ENCODE measurements at places on chromosomes 13 and 19.

DNA sequence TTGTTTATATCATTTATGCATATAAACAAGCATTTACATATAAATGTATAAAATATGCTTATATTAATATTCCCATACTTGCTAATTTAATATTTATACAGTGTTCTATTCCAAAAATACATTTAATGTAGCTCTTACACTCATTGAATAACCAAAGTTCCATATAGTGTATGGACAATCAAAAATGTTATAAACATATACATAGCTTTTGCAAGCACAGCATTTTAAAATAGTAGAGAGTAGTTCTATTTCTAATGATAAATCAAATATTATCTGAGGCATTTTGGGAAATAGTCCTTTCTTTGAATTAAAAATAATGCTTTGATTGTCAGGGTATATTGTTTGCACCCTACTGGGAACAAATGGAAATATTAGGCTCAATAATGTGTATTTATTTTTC lies 22.5 kb upstream of the COG6 start:
- DNase-seq: no peak

- no peak for DNase-seq
These were observed 37.3 kb downstream of the ZNF558 start for GRCh38 chr19:8794823-8795222.

DNA sequence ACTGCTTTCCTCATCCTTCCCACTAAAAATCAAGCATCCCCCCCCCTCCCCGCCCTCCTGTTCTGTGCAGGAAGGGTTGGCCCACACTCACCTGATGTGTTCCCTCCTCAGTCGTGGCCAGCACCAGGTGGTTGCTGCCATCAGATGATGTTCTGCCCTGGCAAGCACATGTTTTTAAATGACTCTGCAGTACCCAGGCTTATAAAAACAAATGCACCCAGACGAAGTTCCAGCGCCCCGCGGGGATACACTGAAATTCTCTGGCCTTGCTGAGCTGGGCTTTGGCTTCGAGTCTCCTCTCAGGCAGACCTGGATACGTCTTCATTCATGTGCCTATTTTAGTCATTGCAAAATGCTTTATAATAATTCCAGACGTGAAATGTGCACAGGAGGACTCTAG lies 316.3 kb downstream of the DLEU7 start:
- DNase-seq: no peak

DNA sequence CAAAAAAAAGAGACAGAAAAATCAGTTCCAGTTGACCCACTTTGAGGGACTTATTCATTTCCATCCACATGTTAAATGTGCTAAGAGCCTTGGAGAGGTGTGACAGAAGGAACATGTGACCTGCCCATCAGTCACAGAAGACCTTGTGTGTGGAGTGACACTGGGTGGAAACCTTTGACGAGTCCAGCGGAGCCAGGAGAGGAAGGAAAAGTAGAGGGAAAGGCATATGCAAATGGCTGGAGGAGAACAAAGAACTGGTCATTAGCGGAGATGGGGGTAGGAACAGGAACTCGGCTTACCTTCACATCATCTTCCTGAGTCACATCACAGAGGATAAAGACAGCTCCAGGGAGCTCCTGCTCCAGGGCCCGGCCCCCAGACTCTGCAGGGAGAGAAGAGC lies 2.3 kb downstream of the HSD17B14 start:
- DNase-seq: no peak

- no peak for DNase-seq
These were observed 386.6 kb downstream of the PCDH20 start for GRCh38 chr13:61029064-61029463.

DNA sequence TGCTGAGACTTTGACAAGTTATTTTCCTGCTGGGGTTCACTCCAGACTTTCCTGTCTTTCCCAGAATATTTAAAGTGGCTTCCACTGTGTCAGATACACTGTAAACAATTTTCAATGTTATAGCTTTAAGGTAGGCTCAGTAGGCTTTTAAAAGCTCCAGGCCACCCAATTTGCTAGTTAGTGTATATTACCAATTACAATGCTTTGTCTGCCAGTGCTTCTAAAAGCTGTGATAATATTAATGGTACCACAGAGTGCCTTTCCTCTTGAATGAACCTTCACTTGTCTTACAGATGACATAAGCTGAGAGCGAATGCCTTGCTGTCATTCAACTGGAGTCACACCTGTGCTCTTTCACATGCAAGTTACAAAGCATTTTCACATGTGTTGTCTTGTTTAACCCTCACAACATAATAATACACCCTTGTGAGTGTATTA lies 239.7 kb upstream of the HTR2A start:
- DNase-seq: no peak

GRCh38 chr19:40228863-40229262 lies 2.4 kb upstream of the CCNP start:
- DNase-seq: no peak

DNA sequence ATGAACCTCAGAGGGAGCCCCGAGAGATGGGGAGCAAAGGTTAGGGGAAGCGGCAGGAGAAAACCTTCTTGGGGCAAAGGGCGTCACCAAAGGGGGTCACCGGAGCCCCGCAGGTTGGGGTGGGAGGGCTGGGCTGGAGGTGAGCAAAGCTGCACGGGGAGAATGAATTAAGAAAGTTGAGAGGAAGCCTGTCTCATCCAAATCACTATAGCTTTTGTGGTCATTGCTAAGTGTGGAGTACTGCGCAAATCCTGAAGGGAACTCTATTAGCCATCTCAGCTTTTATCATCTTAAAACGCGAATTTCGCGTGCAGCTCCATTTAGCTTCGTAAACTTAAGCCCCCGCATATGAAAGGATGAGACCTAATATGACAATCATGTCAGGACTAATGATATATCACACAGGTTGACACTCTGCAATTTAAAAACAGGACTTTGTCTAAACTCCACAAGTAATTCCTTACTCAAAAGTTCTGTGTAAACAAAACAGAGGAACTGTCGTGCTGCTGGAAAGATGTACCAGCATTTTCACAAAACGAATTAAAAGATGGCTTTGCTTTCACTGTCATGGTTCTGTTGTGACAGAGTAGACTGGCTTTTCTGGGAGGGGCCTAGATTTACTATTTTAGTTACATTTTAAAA lies 631 bp downstream of the LACC1 start:
- DNase-seq: no peak

DNA sequence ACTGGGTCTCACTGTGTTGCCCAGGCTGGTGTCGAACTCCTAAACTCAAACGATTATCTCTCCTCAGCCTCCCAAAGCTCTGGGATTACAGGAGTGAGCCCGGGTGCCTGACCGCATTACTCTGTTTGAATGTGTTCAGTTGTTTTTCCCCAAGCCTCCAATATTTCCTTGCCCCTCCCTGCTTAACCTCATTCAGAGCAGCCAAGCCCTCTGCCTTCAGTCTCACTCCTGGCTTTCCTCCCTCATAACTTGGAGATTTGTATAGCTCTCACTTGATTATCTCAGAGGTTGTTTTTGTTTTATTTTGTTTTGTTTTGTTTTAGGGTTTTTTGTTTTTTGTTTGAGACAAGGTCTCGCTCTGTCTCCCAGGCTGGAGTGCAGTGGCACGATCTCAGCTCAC lies 11.4 kb downstream of the EPHX3 start:
- no peak for DNase-seq

DNA sequence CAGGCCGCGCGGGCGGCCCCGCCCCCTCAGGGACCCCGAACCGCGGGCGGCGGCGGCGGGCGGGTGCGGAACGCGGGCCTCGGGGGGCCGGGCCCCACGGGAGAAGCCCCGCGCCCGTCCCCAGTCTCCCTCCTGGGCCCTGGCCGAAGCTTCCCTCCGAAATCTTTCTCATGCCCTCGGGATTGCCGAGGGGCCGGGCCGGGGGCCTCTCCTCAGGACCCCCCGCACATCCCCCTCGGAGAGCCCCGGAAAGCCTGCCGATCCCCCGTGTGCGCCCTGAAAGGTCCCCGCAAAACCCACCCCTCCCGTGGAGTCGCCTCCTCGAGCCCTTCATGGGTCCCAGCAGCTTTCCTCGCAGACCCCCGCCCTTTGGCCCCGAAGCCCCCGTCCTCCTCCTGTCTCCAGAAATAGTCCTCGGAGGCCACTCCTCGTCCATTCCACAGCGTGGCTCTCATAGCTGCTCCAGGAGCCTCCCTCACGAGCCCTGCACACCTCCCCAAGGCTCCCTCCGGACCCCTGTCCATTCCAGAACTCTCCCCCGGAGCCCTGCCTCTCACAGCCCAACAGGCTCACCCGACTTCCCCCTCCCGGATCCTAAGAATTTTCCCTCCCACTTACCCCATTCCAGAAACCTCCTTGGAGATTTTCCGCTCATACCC lies 555 bp downstream of the SAMD4B start:
- no peak for DNase-seq

GRCh38 chr13:50927701-50928100 lies 18.1 kb downstream of the RNASEH2B start:
- no peak for DNase-seq

DNA sequence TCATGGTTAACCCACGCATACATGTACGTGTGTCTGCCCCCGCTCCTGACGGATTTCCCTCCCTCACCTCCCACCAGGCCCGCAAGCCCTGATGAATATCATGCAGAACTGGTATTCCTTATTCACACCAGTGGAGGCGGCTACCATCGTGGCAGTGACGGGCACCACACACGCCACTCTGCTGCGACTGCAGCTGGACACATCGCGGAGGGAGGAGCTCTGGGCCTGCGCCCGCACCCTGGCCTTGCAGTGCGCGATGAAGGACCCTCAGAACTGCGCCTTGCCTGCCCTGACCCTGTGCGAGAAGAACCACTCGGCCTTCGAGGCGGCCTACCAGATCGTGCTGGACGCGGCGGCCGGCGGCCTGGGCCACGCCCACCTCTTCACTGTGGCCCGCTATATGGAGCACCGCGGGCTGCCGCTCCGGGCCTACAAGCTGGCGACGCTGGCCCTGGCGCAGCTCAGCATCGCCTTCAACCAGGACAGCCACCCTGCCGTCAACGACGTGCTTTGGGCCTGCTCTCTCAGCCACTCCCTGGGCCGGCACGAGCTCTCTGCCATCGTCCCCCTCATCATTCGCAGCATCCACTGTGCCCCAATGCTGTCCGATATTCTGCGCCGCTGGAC lies 35.0 kb downstream of the ZSWIM4 start:
- no peak for DNase-seq

- DNase-seq: no peak
These were observed 239.8 kb upstream of the KLHL1 start for GRCh38 chr13:70347947-70348620.

GRCh38 chr13:105471673-105472072 lies 1063.8 kb downstream of the EFNB2 start:
- no peak for DNase-seq

GRCh38 chr13:31862828-31863227 lies 123.5 kb downstream of the RXFP2 start:
- no peak for DNase-seq

DNA sequence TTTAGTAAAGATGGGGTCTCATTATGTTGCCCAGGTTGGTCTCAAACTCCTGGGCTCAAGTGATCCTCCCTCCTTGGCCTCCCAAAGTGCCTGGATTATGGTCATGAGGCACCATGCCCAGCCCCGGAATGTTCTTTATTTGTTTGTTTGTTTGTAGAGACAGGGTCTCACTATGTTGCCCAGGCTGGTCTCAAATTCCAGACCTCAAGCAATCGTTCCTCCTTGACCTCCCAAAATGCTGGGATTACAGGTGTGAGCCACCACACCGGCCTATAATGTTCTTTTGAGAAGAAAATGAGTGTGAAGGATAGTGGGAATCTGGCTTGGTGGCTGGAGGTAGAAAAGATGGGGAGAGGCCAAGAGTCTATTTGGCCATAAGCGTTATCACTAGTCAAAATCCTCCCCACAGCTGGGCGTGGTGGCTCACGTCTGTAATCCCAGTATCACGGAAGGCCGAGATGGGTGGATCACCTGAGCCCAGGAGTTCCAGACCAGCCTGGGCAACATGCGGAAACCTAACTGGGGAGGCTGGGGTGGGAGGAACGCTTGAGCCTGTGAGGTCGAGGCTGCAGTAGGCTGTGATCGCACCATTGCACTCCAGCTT lies 5.2 kb upstream of the BBC3 start:
- DNase-seq: no peak

DNA sequence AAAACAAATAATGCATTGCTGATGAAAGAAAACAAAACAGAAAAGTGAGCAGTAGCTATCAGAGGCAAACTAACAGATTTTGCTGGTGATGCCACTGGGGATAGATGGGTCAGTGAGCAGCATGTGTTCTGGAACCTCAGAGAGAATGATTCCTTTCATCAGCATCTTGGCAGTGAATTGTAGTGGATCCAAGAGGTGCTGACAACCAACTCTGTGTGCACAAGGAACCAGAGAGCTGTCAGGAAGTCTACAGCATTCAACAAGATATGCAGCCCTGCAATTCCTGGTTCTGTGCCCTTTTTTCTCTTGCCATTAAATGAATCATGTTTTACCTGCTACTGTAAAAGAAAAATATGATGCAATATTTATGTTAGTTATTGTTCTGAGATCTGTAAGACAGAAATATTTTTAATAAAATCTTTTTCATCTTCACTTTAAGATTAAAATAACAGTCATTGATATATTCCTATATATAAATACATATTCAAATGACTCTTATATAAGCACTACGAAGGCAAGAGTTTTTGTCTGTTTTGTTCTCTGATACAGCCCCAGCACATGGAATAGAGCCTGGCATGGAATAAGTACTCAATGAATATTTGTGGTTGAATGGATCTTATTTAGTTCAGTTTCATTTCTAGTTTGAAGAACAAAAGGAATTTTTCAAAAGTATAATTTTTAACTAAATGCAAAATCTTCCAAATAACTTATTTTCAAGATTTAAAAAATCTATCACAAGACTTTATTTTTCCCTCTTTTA lies 80.8 kb downstream of the FREM2 start:
- no peak for DNase-seq

- DNase-seq: no peak
These were observed 702 bp upstream of the MAG start for GRCh38 chr19:35291259-35291658.

DNA sequence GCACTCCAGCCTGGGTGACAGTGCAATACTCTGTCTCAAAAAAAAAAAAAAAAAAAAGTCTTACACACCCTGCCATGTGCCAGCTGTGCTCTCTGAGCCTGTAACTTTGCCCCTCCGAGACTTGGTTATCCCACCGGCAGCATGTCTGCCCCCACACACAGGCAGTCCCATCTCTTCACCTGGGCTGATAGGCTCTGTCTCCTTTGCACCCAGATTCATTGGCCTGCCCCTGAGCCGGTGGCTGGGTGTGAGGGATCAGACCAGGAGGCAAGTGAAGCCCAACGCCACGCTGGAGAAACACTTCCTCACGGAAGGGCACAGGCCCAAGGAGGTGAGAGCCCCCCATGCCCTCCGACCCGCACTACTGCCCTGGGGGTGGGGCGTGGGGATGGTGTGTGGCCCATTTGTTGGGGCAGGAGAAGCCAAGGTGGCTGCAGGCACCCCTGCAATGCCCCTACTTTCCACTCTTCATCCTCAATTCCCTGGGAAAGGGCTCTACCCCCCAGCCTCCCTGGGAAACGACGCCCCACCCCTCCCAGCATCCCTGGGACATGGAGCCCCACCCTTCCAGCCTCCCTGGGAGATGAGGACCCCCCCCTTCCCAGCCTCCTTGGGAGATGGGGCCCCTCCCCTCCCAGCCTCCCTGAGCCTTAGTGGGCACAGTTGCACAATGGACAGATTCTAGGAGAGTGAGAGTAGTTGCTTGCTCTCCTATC lies 45.3 kb downstream of the CERS4 start:
- DNase-seq: no peak

- DNase-seq: no peak
These were observed 99.0 kb downstream of the PCDH20 start for GRCh38 chr13:61316647-61317046.

GRCh38 chr13:99757756-99758459 lies 213.7 kb downstream of the ZIC5 start:
- no peak for DNase-seq

- no peak for DNase-seq
These were observed 110.3 kb upstream of the IPO5 start for GRCh38 chr13:97843189-97843588.

Measured in omental fat pad (tissue), 4 donors.